NCI-H526 (cell line): ENCODE measurements at places on chromosomes 6 and 20.

GRCh38 chr20:6439737-6440442 lies 317.1 kb upstream of the FERMT1 start:
- DNase-seq, result no peak

DNA sequence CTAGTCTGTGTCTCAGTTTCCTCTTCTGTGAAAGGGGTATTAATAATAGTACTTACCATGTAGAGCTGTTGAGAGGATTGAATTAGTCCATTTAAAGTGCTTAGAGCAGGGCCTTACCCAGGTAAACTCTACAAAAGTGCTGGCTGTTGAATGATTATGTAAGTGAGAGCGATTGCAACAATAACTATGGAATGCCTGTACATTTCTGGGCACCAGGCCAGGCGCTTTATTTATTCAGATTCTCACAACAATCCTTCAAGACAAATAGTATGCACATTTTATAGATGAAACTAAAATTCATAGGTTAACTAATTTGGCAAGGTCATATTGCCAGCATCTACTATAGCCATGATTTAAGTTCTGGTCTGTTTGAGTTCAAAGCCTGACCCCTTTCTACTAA lies 78.3 kb upstream of the MMS22L start:
- DNase-seq, result no peak

DNA sequence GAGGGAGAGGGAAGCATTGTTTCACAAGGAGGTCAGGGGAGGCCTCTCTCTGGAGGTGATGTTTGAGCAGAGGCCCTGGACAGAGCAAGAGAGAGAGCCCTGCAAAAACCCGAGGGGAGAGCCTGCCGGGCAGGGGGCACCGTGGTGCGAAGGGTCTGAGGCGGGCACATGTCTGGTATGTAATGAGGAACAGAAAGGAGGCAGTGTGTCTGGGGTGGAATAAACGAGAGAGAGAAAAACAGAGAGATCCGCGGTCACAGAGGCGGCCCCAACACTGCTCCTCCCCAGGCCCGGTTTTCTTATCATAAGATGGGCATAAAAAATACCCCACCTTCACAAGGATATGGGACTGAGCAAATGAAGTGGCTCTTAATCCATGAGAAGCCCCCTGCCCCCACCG lies 119.2 kb downstream of the PREX1 start:
- no peak for DNase-seq

GRCh38 chr6:31632279-31632946 lies 11.9 kb downstream of the PRRC2A start:
- no peak for DNase-seq

DNA sequence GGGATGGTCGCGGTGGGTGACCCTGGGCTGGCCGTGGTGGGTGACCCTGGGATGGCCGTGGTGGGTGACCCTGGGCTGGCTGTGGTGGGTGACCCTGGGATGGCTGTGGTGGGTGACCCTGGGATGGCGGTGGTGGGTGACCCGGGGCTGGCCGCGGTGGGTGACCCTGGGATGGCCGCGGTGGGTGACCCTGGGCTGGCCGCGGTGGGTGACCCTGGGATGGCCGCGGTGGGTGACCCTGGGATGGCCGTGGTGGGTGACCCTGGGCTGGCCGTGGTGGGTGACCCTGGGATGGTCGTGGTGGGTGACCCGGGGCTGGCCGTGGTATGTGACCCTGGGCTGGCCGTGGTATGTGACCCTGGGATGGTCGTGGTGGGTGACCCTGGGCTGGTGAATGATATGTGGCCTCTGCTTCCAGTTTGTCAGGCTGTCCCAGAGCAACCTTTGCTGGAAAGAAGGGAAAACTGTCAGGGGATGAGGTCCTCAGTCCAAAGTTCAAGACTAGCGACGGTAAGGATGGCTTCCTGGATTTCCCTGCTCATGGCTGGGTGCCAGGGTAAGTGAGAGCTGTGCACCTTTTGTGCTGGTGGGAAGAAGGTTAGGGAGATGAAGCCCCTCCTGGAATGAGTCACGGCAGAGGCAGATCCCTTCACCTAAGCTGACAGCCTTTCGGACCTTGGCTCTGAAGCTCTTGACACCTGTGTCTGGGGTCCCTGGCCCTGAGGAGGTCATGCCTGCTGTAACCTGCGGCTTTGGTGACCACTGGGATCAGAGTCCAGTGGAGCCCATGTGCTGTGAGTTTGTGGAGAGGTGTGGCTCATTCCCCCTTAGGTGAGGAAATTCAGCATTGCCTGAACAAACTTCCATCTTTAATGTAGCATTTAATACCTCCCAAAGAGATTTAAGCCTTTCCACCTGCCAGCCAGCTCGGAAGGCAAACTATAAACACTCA lies 19.1 kb upstream of the PCMTD2 start:
- DNase-seq, result no peak

GRCh38 chr6:100343316-100344077 lies 121.2 kb downstream of the SIM1 start:
- no peak for DNase-seq

- DNase-seq, result no peak
These were observed 19.5 kb downstream of the FHL5 start for GRCh38 chr6:96582436-96582835.

GRCh38 chr6:63743691-63744090 lies 108.1 kb downstream of the PHF3 start:
- DNase-seq, result no peak

DNA sequence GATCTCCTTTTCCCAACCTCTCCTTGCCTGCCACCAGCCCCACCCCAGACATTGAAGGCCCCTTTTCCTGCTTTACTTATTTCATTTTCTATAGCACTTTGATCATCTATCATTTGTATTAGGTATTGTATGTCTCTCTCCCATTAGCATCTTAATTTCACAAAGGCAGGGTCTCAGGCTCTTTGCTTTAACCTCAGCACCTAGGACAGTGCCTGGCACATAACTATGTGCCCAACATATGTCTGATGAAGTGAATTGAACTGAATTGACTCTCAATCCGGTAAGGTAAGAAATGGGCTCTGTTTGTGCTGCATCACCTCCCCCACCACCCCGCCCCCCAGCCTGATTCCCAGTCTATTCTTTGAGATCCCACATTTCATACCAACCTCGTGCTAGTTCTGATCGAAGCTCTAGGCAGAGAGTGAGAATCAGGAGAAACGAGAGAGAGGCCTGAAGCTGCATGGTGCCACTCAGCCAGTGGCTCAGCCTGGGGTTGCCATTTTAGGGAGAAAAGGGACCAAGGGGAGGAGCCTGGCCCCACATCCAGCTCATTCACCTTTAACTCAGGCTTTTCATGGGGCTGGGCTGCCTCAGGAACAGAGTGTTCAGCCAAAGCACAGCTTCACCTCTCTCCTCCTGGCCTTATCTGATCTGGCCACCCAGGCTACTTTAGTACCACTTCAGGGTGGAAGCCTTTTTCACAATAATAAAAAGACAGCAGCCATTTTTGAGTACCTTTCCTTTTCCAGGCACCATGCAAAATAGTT lies at the start of gene SPINT3:
SPINT3 (minus strand) TSS at position 476 of the 767 bp plus-strand sequence; CDS start at position 462, 14 bp downstream.
- no peak for DNase-seq

GRCh38 chr6:36978421-36979346 lies 7.3 kb downstream of the MTCH1 start:
- no peak for DNase-seq
